ENCODE measurements at places on chromosomes 12 and 14.

GRCh38 chr12:90301561-90302133, 593.0 kb upstream of the ATP2B1 start:
- no peak for DNase-seq

DNA sequence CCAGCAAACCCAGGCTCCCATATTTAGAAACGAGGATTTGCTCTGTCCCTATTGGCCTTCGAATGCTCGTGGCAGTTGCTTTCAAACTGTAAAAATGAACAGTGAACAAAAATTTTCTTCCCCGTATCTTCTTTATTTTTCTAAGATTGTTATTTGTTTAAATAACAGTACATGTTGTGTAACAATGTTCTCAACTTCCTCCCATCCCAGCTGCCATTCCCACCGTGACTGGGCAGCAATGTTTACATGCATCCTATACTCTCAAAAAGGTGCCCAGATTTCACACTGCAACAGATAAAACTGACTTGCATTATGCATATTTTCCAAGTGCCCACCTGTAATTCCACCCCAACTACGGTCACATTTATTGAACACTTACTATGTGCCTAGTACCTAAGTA, 12.8 kb downstream of the VCPKMT start:
- DNase-seq, result no peak

GRCh38 chr12:14784471-14784870, 18.8 kb downstream of the WBP11 start:
- no peak for DNase-seq

GRCh38 chr12:45893240-45893639, 97.1 kb downstream of the SCAF11 start:
- peak; percentile 50 for DNase-seq

DNA sequence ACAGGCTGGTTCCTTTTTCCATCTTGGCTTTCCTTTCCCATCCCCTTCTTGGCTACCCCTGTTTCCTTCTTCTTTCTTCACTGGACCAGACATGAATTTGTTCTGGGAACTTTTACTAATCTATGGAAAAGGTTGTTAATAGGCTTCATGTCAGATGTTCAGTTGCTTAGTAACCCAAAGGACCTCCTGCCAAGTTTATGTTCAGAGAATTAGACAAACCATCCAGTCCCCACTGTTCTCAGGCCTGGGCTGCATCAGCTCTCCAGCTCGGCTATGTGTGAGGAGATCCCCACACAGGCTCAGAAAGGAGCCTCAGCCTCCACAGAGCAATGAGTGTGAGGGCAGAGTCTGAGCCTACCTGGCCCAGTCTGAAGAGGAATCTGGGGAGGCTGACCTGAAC, 78.0 kb downstream of the AKAP6 start:
- no peak for DNase-seq

GRCh38 chr14:57262117-57262516, 6.6 kb downstream of the EXOC5 start:
- no peak for DNase-seq

DNA sequence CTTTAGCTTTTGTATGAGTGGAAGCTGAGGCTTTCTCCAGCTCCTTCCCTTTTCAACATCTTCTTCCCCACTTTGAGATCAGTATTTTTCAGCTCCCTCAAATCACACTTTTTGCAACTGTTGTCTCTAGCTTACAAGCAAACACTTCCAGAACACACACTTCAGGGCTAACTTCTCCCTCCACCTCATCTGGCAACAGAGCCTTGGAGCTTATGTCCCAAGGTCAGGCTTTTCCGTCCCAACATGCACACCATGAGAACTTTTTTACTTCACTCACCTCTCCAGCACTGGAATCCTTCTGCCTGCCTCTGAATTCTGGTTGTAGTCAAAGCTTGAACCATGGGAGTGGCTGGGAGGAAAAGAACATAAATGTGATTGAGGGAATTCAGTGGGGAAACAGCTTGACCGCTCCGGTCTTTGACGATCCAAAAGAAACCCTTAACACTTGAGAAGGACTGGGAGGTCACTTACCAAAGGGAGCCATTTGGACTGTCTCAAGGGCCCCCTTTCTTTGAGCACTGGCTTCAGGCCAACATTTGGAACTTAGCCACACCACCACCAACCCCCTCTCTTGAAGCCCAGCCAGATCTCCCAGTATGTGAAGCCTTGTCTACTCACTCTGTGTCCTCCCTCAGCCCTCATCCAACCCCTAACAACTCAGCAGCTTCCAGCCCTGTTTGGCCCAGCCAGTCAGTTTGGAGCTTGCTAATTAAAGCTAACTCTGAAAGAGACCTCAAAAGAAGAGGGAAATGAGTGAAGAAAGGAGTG, 3.9 kb upstream of the BLOC1S1 start:
- DNase-seq, result no peak
